Activated CD4-positive, alpha-beta T cell treated with anti-CD3 and anti-CD28 coated beads for 36 hours (primary cell): ENCODE measurements at places on chromosomes 12 and 14.

DNA sequence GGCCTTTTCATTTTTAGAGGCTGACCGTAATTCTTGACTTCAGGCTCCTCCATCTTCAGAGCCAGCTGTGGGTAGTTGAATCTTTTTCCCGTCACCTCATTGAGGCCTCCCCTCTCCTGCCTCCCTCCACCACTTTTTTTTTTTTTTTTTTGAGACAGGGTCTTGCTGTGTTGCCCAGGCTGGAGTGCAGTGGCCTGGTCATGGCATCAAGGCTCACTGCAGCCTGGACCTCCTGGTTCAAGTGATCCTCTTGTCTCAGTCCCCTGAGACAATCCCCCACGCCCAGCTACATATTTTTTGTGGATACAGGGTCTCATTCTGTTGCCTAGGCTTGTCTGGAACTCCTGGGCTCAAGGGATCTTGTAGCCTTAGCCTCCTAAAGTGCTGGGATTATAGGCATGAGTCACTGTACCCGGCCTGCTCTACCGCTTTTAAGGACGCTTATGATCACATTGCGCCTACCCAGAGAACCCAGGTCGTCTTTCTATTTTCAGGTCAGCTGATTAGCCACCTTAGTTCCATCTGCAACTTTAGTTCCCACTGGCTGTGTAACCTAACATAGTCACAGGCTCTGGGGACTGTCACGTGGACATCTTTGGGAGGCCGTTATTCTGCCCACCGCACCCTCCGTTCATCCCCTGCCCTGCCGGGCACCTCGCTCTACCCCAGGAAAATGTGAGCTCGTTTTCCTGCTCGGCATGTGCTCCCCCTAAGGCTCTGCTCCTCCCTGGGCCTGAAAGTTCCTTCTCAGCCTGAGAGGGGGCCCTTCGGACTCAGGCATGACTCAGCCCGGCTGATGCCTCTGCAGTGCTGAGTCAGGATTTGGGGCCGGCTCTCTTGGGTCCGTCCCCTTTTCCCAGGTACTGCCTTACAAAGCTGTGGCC lies 13.4 kb downstream of the TNFAIP2 start:
- no peak for DNase-seq

GRCh38 chr12:22530-23201 lies 43.9 kb upstream of the IQSEC3 start:
- DNase-seq = no peak

- DNase-seq = no peak
Measured at GRCh38 chr12:6065863-6066199, 58.6 kb downstream of the VWF start.

DNA sequence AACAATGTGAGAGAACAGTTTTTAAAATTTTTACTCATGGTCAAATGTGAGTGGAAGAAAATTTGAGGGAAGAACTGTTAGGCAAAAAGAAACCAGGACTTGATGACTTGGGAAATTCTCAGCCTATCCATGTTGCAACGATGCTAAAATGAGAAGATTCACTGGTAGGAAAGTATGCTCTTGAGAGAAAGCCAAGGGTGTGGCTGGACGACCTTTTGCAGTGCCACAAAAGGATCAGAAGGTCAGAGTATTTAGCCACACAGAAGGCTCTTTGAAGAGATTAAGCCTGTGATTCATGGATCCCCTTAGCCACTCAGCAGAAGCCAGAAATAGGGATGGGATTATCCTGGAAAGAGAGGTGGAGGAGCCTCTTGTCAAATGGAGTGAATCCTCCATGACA lies 336.8 kb downstream of the LRIG3 start:
- no peak for DNase-seq

- no peak for DNase-seq
Measured at GRCh38 chr14:103360548-103360947, 24.7 kb upstream of the MARK3 start.

GRCh38 chr12:28780960-28781359 lies 368.1 kb upstream of the FAR2 start:
- no peak for DNase-seq

DNA sequence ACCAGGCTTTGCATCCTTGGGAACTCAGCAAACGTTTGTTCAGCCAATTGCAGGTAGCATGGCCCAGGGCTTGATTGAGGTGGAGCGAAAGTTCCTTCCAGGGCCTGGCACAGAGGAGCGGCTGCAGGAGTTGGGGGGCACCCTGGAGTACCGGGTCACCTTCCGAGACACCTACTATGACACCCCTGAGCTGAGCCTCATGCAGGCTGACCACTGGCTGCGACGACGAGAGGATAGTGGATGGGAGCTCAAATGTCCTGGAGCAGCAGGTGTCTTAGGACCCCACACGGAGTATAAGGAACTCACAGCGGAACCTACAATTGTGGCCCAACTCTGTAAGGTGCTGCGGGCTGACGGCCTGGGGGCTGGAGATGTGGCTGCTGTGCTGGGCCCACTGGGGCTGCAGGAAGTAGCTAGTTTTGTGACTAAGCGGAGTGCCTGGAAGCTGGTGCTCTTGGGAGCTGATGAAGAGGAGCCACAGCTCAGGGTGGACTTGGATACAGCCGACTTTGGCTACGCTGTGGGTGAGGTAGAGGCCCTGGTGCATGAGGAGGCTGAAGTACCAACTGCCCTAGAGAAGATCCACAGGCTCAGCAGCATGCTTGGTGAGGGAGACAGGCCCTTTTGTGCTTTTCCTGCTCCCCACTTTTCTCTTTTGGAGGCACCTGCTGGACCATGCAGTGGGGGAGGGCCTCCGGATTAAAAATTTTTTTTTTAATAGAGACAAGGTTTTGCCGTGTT lies 799 bp downstream of the THTPA start:
- peak; percentile 30 for DNase-seq

- peak; percentile 65 for DNase-seq
Measured at GRCh38 chr12:124548854-124549378, 18.5 kb downstream of the NCOR2 start.

DNA sequence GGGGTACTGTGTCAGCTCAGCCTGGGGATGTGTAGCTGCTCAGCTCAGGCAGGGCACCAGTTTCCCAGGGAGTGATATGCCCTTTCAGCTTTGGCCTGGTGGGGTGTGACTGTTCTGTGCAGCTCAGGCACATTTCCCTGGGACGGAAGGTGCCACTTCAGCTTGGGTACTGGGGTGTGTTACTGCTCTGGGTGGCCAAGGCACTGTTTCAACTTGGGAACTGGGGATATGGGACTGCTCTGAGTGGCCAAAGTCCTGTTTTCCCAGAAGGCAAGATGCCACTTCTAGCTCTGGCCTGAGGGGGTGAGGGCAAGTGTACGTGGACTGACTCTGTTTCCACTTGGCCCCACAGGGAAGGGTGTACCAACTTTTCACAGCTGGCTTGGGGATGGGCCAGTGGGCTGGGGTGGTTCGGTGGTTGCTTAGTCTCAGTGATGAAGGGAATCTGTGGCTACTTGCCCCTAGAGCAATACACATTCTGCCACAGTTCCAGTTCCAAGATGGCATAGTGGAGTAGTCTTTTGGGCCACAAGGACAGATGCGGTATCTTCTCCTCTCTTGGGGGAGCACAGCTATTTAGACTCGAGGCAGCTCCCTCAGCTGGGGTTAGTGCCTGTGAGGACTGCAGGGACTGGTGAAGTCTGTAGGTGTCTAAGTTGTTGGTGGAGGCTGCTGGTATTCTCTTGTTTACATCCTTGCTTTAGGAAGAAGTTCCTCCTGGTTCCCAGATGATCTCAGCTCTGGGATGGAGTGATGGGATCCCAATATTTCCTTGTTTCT lies 26.4 kb downstream of the TBC1D15 start:
- no peak for DNase-seq

- DNase-seq = no peak
Measured at GRCh38 chr12:32398181-32398580, 1.2 kb upstream of the FGD4 start.

DNA sequence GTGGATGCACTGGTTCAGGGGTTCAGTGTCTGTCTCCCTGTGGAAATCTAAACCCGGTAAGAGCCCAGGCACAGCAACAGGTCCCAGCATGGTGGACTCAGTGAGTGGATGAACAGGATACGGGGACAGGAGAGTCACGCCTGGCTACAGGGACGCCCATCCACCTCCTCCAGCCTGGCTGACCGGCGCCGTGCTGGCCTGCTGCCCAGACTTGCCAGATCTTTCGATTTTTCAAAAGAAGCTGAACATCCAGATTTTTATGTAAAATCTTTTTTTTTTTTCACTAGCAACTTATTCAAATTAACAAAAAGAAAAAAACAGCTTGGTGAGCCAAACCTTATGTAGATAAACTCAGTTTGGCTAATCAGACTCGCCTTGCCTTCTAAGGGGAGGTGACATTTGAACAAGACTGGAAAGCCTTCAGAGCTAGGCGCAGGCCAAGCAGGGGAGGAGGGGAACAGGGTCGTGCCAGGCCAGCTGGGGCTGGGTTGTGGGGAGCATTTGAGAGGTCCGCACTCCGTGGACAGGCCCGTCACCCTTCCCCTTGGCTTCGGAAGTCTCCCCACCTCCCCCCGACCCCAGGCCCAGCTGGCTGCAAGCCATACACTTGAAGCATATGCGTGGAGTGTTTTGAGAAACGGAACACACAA lies 87.8 kb upstream of the NCOR2 start:
- DNase-seq = no peak

GRCh38 chr12:90773491-90773890 lies 181.5 kb downstream of the CCER1 start:
- no peak for DNase-seq

DNA sequence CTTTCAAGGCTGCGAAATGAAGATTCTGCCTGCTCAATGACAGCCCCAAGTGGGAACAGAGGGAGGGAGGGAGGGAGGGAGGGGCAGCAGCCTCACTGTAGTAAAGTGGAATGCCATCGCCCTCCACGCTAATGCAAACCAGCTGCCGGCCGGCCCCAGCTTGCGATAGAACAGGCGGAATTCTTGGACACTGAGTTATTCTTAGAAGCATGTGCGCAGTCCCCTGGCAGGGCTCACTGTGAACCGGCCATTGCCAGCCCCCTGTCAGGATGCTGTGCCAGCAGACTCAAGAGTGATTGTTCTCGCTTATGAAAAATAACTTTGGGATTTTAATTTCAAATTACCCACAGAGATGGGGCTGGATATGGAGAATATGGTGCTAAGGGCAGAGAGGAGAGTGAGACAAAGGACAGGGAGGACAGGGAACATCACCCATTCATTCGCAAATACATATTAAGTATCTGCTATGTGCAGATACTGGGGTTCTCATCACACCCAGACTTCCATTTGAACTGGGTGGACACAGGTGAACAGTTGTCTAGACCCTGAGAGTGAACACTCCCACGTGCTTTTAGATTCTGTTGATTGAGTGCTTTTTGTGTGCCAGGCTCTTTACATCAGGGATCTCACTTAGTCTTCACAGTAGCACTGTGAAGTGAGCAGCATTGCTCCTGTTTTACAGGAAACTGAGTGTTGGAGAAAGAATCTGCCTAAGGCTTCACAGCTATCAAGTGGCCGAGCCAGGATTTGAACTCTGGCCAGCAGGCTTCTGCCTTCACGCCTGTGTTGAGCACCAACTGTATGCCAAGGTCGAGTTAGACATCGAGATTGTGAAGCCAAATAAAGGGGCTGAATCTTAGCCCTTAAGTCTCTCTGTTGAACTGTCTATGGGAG lies 192.9 kb downstream of the C12orf75 start:
- DNase-seq = no peak

DNA sequence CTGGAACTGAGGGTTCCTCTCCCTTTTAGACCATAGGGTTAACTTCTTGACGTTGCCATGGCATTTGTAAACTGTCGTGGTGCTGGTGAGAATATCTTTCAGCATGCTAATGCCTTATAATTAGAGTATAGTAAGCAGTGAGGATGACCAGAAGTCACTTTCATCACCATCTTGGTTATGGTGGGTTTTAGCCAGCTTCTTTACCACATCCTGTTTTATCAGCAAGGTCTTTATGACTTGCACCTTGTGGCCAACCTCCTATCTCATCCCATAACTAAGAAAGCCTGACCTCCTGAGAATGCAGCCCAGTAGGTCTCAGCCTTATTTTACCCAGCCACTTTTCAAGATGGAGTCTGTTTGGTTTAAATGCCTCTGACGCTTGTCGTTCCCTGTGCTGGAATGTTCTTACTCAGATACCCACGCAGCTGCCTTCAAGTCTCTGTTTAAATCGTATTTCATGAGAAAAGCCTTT lies 44.2 kb downstream of the BBS10 start:
- DNase-seq = no peak

DNA sequence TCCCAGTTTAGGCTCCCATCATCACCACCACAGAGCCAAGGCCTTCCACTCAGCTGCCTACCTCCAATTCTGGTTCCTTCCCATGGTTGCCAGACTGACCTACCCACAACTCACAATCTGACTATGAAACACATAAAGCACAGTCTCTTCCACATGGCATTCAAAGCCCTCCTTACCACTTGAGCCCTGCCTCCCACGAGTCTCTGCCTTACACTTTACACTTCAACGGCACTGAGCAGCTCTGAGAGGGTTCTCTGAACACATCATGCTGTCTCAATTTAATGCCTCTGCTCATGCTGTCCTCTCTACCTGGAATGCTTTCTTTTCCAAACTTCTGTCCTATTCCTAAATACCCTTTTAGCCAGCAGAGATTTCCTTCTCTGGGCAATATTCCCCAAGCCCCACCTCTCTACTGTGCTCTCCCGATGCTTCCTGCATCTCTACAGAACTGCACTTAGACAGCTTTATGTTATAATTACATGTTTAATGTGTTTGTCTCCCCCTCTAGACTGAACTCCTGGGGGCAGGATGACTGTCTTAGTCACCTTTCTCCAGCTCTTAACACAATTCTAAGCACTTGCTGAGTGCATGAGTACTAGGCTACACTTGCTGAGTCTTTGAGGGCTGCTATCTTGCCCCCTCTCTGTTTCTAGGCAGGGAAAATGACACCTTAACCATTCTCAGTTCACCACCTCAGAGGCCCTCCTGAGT lies 23.5 kb downstream of the FMNL3 start:
- no peak for DNase-seq

GRCh38 chr12:107418981-107419380 lies 266.6 kb upstream of the PWP1 start:
- DNase-seq = no peak

- no peak for DNase-seq
Measured at GRCh38 chr14:99191395-99192027, 80.5 kb downstream of the BCL11B start.

- DNase-seq = no peak
Measured at GRCh38 chr12:125346362-125346761, 281.1 kb downstream of the AACS start.

DNA sequence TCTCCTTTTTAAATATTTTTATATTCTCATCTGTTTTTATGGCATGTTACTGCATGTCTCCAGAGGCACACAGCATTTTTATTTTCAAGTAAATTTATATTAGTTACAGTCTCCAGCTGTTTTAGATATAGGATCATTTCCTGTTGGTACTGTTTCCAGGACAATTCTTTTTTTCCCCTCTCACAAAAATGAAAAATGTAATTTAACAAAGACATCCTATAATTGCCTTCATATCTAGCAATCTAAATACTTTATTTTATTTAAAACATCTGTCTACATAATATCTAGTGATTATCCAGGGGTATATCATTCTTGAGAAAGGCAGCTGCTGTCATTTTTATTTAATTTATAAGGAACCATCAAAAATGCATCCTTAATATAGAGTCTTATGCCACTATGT lies 272.4 kb upstream of the NPAS3 start:
- no peak for DNase-seq

- no peak for DNase-seq
Measured at GRCh38 chr14:74980731-74981461, 21.8 kb upstream of the EIF2B2 start.
